ENCODE measurements at places on chromosomes 5 and 9.

GRCh38 chr5:74289238-74289637 is 351.3 kb downstream of the ENC1 start:
- no peak for DNase-seq

GRCh38 chr5:51890435-51891116 is 507.3 kb downstream of the ISL1 start:
- DNase-seq, result no peak

- DNase-seq, result no peak
These were observed 52.4 kb downstream of the DMXL1 start for GRCh38 chr5:119123280-119123679.

GRCh38 chr9:20811872-20812271 is 127.8 kb downstream of the FOCAD start:
- no peak for DNase-seq

GRCh38 chr9:16441791-16442190 is 428.7 kb downstream of the BNC2 start:
- DNase-seq, result no peak

DNA sequence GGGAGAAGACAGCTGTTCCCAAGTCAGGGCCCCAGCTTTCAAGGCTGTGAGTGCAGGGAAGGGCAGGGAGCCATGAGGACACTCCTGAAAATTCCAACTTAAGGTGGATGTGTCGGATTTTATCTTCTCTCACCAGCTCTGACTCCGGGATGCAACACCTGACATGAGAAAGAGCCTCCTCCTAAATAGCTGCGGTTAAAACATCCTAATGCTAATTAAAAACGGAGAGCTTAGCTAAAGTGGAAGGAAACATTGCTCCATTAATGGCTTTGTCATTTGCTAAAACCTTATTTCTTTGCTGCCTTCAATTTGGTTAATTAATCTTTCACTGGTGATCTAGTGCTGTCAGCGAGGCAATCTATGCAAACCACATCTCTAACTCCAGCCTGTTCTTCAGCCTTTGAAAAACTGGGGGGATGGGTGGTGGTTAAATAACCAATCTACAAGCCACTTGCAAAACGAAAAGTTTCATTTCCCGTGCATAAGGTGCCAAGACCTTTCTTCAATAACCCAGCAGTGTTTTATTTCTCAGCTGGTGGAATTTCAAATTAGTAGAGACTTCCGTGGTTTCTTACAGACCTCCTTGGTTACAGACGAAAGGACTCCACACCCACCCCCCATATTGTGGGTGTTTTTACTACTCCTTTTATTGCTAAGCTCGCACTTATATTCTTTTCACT is 379.6 kb downstream of the MLLT3 start:
- peak; percentile 70 for DNase-seq

DNA sequence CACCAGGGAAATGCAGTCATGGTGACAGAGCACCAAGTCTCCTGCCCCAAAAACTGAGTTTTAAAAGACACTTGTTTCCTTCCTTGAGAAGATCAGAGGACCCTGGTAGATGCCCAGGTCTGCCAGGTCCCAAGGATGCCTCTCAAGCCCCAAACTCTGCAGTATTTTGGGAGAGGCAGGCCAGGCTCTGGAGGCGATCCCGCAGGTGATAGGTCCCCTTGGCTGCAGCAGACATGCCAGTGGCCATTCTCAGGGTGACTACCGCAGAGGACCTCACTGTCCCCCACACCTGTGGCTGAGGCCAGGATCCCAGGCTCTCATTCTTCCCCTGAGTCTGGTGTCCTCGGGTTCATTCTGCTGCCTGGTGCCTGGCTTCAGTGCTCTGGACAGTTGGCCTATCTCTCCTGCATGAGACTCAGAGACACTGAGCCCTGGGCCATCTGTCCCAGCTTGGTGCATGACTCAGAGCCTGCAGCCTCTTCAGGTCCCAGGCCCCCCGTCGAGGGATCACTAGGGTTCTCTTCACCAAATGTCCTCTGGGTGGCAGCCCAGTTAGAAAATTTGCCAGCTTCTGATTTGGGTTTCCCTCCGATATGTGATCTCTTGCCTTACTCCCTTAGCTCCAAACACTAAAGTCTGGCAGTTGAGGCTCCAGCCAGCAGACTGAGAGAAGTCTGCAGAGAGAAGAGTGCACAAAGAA is 59.7 kb upstream of the GARNL3 start:
- DNase-seq, result no peak

DNA sequence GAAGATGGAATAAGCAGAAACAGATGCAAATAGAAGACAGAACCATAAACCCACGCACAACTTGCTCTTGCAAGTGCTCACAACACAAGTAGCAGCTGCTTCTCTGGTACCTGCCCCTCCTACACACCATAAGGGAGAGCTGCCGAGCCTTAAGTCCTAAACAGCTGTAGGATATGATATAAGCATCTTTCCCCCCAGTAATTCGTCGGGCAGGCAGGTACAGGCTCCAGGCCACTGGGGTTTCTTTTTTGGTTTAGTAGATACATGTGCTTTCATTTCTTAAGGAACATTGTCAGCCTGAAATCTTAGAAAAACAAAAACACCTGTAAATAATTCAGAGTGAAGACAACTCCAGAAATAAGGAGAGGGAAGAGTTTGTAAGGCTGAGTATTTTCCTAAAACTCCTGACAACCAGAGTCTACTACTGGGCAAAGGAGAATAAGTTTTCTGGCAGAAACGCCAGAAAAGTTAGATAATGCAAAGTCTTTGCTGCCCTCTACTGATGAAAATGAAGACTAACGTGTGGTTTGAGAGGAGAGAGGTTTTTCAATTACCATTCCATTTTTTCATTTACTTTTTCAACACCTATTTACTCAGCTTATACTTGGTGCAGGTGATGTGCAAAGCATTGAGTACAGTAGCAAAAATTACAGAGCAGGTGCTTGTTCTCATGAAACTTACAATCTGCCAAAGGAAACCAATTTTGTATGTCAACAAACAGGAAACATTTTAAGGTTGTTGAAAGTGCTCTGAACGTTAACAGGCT is 20.1 kb upstream of the TCERG1 start:
- peak; percentile 50 for DNase-seq

- DNase-seq, result no peak
These were observed 51.7 kb upstream of the TUT7 start for GRCh38 chr9:86405926-86406325.

- no peak for DNase-seq
These were observed 341.2 kb upstream of the CTNND2 start for GRCh38 chr5:12245429-12245828.

DNA sequence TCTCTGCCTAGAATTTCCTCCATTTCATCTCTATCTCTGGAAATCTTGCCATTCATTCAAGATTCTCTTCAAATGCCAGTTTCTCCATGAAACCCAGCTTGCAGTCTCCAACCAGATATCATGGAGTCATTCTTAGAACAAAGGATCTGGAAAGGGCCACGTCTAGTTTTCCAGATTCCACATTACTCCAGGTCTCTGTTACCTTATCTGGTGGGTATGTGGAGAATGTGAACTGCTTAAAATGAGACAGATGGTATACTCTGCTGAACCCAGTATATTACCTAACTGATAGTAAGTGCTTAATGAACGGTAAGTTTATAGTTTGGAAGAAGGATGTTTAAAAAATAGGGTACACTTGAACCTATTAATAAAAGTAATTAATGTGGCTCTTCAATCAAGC is 52.3 kb upstream of the ZSWIM6 start:
- DNase-seq, result no peak

GRCh38 chr9:2150338-2150737 is 135.2 kb downstream of the SMARCA2 start:
- no peak for DNase-seq

DNA sequence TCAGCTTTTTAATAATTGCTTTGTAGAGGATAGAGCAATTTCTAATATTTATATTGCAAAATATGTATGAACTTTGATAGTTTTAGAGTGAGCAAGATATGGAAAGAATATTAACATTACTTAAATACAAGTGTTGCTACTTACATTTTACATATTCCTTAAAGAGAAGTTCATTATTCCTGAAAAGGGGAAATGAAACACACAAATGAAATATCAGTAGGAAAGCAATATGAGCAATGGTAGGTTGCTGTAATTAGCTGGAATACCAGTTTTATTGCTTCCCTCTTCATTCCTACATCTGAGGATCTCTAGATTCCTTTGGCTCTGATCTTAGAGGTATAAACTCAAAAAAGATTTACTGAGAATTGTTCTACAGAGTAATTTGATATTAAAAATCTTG is 414.1 kb downstream of the FAM170A start:
- DNase-seq, result no peak

DNA sequence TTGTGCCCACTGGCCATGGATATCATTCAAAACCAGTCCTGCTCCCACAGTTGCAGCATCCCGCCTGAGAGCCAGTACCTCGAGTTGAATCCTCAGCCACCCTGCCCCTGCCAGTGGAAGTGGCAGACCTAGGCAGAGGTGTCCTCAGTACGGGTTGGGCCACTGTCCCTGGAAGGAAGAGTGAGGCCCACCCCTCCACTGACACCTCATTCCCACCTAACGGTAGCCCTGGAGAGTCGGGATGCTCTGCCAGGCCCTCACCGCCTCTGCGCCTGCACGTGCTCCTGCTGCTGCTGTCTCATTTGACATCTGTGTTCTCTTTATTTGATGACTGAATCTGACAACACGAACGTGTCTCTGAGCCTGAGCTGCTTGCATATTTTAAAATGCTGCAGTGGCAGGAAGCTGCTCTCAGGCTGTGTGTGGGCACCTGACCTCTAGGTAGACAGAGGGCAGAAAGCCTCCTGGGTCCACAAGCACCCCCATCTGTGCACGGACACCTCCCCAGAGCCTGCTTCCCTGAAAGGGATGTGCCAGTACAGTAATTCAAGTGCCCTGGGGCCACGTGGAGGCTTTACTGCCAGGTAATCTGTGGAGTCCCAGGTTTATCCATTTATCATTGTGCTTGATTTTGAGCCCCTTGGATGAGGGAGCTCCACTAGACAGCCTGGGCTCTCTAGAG is 194.7 kb downstream of the CACNA1B start:
- no peak for DNase-seq

DNA sequence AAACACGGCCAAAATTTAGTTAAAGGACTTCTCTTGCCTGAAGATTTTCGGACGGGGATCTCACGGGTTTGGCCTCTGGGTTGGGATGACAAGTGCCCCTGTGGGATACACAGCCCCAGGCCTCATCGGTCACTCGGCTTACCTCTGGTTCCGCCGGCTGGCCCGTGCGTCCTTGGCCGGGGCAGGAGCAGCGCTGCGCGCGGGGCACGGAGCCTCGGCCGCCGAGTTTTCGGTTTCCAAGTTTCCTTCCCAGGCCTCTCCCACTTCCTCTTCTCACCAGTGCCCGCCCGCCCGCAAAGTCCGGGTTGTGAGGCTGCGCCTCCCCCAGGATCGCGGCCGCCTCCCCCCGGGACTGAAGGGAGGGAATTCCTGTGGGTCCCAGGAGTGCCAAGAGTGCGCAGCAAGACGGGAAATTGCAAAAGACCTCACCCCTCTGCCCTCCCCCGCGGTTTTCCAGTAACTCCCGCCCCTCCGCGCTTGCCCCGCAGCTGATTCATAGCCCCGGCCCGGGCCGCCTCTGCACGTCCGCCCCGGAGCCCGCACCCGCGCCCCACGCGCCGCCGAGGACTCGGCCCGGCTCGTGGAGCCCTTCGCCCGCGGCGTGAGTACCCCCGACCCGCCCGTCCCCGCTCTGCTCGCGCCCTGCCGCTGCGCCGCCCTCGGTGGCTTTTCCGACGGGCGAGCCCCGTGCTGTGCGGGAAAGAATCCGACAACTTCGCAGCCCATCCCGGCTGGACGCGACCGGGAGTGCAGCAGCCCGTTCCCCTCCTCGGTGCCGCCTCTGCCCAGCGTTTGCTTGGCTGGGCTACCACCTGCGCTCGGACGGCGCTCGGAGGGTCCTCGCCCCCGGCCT is at the start of gene OSMR:
OSMR (plus strand) TSS at position 487 of the 853 bp plus-strand sequence. CDS start 23,033 bp downstream, outside the sequence.
- DNase-seq, result no peak

DNA sequence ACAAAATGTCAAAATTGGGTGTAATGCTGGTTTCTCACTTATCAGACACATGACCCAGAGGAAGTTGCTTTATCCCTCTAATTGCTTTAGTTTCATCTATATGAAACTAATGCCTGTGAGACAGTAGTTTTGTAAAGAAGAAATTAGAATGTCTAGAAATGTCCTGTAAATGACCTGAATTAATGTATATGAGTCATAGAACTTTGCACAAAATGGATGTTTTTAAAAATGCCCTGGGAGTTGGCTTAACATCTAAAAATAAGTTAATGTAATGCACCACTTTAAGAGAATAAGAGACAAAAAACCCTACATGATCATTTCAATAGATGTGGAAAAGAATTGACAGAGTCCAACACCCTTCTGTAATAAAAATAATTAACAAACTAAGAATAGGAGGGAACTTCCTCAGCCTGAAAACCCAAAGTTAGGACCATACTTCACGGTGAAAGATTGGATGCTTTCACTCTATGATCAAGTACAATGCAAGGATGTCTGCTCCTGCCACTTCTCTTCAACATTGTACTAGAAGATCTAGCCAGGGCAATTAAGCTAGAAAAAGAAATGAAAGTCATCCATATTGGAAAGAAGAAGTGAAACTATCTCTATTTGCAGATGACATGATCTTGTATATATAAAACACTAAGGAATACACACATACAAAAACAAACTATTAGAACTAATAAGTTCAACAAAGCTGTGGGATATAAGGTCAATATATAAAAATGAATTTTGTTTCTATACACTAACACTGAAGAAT is 117.9 kb downstream of the MELK start:
- peak; percentile 15 for DNase-seq

DNA sequence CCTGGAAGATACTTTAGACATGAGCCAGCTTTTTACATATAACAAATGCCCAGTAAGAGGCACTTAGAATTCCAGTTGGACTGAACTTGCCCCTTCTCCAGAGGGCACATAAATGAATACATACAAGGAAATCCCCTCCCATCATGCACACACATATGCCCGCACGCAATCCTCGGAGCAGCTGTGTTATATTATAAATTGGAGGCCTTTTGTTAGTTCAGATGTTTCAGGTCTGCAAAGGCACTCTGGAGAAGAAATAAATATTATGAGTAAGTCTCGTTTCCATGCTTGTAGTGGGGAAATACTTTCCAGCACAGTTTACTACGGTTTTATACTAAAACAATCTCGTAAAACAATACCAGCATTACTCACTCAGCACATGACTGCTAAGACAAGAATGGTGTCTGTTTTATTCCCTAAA is 17.6 kb upstream of the MUSK start:
- no peak for DNase-seq

DNA sequence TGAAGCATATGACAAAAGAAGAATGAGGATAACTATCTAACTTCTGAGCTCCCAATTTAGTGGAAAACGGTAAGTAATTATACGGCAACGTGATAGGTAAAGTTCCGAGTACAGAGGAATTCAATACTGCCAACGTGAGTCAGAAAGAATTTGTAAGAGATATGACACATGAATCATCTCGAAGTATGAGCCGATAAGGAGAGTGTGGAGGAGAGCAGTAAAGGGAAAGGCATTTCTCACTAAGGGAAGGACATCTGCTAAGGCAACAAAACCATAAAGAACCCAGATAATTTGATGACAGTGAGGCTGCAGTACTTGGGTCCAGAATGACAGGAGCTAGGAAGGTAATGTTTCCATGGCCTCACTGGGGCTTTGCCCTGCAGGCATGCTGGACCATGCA is 11.0 kb downstream of the MPDZ start:
- DNase-seq, result no peak

DNA sequence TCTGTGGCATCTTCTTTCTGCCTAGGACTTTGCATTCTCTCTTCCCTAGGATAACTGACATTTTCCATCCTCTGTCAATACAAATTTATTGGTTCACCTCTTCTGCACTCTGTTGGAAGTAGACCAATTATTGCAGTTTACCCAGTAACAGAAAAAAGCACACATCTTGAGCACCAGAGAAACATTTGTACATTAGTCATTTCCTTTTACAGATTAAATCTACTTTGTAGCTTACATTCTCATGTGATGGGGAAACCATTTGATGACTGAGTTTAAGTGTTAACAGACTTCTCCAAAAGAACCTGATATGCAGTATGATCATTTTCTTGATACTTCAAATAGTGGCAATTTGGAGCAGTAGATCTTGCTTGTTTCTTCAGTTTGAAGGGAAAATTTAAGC is 1098.8 kb downstream of the DTWD2 start:
- DNase-seq, result no peak

All from RPMI8226 (cell line).